ENCODE measurements at places on chromosomes 7 and 10. TPM values are rescaled to one million over a fixed set of nuclear protein-coding genes. Genes with fewer than 3 reads are reported as not detected.

The OPALIN gene
- not detected for total RNA-seq

DNA sequence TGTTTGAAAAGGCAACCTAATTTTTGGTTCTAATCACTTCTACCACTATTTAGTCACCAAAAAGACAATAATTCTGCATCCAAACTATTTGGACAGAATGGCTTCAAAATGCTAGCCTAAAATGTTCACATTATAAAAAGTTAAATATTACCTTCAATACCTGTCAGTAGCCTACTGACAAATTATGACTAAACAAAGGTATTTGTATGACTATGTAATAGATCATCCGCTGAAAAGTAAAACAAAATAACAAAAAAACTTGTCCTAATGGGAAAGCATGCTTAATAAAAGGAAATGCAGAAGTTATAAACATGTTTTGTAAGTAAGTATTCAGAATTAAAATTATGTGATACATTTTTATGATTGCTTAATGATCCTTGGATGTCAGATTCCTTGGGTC, 36.6 kb downstream of the CD36 start:
- DNase-seq: no peak

DNA sequence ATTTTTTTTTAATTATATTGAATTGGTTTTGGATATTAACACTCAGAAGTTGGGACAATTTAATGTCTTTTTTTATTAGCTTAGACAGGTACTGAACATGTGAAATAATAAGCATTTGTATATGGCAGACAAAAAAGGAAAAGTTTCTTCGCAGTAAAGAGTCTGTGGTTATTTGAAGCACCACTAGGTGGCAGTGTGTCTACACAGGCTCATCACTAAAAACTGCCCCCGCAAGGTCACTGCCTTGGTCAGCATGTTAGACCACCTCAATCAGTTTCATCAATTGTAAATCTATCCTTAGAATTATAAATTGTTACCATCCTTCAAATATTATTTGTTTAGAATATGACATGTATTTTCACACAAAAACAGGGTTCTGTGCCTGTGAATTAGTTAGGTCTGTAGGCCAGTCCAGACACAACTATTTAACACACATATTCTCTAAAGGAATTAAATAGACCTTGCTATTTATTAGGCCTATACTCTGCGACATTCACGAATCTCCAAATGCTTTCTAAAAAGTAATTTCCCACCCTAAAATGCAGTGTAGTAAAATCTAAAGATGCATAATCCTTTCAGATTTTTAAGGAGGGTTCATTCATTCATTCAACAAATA, 17.0 kb downstream of the PNLIPRP3 start:
- DNase-seq: no peak

GRCh38 chr7:1314908-1315450, 82.3 kb downstream of the UNCX start:
- no peak for DNase-seq

GRCh38 chr10:110834629-110835301, 37.0 kb upstream of the PDCD4 start:
- no peak for DNase-seq

The TMEM236 gene
- 0.56 TPM for total RNA-seq

GRCh38 chr10:70293169-70293843, 9.5 kb upstream of the NPFFR1 start:
- DNase-seq: no peak
